Fibroblast of skin of right quadriceps (primary cell): ENCODE measurements at places on chromosomes 7 and 10.

GRCh38 chr7:32221736-32222135, 151.5 kb upstream of the PDE1C start:
- no peak for DNase-seq

- DNase-seq = no peak
These were observed 38.7 kb downstream of the NPS start for GRCh38 chr10:127587668-127588365.

- DNase-seq = no peak
These were observed 376.1 kb upstream of the CHRM2 start for GRCh38 chr7:136492366-136492765.

DNA sequence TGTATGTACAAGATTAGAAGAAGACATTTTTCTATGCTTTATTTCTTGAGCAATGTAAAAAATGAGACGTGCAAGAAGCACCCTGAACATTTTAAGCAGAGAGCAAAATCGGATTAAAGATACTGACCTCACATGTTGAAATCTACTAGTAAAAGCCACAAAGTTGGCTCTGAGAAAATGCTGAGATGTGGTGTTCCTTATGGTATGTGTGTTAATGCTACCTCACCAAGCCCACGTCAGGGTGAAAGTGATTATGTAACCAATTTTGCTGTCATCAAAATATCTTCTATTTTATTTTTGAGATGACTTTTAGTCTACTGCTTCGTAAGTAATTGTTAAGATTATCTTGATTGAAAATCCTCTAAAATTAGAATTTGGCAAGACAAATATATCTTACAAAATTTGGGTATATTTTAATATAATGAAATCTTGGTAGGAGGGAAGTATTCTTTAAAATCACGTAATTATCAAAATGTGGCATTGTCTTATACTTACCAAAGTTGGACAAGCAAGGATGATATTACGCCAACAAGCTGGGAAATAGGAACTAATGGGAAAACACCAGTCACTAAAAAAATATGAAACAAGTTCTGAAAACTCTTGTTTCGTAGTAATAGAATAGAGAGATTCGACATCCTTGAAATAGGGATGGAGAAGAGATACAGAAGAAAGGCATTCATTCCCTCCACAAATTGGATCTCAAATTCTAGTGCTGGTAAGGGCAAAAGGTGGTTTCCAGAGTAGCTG, 5.8 kb downstream of the ADO start:
- no peak for DNase-seq

- no peak for DNase-seq
These were observed 12.7 kb upstream of the PAPSS2 start for GRCh38 chr10:87646935-87647334.

- DNase-seq = peak; percentile 10
These were observed 56.5 kb upstream of the ORC5 start for GRCh38 chr7:104264285-104264684.

- DNase-seq = no peak
These were observed 9.7 kb upstream of the CHST12 start for GRCh38 chr7:2393706-2394105.

GRCh38 chr10:97805949-97806348, 34.1 kb upstream of the SFRP5 start:
- DNase-seq = no peak

- peak; percentile 78 for DNase-seq
These were observed 98.0 kb upstream of the PIK3CG start for GRCh38 chr7:106767078-106767477.

DNA sequence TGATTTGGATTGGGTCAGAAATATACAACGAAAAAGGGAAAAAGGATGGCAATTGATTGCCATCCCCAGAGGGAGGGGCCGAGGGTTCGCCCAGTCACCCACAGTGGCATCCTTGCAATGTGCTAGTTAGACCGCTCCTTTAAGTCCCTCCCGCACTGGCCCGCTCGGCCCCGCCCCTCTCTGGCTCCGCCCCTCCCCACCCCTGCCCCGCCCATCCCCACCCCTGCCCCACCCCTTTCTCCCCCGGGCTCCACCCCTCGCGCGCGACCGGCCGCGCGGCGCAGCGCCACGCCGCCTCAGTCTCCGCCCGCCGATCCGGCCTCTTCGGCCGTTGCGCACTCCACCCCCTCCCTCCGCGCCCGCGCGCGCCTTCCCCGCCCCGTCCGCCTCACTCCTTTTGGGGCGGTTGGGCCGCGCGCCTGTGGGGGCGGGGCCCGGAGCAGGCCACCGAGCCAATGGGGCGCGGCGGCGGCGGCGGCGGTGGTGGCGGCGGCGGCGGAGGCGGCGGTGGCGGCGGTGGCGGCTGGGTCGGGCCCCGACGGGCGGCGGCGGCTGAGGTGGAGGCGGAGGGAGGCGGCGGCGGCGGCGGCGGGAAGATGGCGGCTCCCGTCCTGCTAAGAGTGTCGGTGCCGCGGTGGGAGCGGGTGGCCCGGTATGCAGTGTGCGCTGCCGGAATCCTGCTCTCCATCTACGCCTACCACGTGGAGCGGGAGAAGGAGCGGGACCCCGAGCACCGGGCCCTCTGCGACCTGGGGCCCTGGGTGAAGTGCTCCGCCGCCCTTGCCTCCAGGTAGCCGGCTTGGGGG, at the start of gene VKORC1L1:
Gene VKORC1L1 (plus strand): TSS at position 299 of the 806 bp plus-strand sequence. CDS start 298 bp downstream, at position 597.
- peak; percentile 94 for DNase-seq

- no peak for DNase-seq
These were observed 501.0 kb downstream of the GLRX3 start for GRCh38 chr10:130637089-130637676.

- peak; percentile 9 for DNase-seq
These were observed 659 bp downstream of the OPTN start for GRCh38 chr10:13100349-13101294.
